ENCODE measurements at places on chromosomes 1 and 21.

GRCh38 chr21:39519835-39520234, 68.1 kb downstream of the SH3BGR start:
- DNase-seq, result no peak

- DNase-seq, result no peak
Measured at GRCh38 chr21:46151989-46152926, 3.1 kb downstream of the FTCD start.

DNA sequence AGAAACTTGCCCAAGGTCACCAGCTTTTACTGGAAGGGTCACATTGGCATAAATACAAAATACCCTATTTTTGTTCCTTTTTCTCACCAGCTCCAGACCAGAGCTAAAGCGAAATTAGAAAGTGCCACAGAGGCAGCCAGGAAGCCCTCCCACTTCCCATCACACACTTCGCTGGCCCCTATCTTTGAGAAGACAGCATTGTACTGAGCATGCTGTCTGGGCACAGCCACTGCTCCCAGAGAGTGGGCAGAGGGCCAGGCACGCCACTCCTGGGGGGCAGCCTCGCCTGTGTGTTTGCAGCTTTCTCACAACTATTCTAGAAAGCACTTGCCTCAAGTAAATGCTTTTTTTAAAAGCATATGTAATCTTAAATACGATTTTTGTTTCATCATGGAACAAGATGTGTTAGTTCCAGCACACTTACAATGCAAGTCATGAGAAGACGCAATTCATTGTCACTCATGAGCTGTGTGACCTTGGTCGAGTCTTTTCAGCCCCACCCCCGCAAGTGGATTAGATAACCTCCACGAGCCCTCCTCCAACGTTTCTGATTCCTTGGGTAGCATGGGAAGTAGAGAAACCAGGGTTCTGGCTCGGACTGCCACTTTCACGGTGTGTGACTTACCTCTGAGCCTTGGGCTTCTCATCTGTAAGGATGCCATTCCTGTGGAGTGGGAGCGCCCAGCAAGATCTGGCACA, 25.7 kb upstream of the EPHA8 start:
- no peak for DNase-seq

- no peak for DNase-seq
Measured at GRCh38 chr1:26970810-26971209, 10.5 kb upstream of the KDF1 start.

GRCh38 chr1:199931666-199932377, 95.7 kb upstream of the NR5A2 start:
- no peak for DNase-seq

- DNase-seq, result no peak
Measured at GRCh38 chr1:40847023-40847745, 15.0 kb downstream of the CITED4 start.

DNA sequence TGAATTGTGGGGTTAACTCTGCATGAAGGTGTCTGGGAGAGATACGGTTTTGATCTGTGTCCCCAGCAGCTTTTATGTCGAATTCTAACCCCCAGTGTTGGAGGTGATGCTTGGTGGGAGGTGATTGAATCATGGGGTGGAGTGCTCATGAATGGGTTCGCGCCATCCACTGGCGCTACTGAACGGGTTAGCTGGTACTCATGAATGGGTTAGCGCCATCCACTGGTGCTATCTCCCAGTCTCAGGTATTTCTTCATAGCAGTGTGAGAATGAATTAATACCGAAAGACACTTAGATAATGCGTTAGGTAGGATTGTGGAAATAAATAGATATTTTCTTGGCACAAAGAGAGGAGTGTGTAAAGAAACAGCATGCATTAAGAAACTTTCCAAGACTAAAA, 32.9 kb upstream of the CLDN8 start:
- DNase-seq, result no peak

- DNase-seq, result no peak
Measured at GRCh38 chr1:10484521-10484920, 9.8 kb downstream of the PEX14 start.
